ENCODE measurements at places on chromosomes 1 and 21. TPM values are rescaled to one million over a fixed set of nuclear protein-coding genes. Genes with fewer than 3 reads are reported as not detected.

LRRIQ3 gene
- 0.35 TPM for total RNA-seq

BARHL2 gene
- not detected for total RNA-seq

MLLT11 gene
- total RNA-seq, result 0.59 TPM

MT1HL1 gene
- not detected for total RNA-seq

ATP1A4 gene
- not detected for total RNA-seq

MRTO4 gene
- 20.7 TPM for total RNA-seq

PTCH2 gene
- 0.38 TPM for total RNA-seq
